Head of caudate nucleus (tissue), 42 donors: ENCODE measurements at places on chromosomes 6 and 20.

DNA sequence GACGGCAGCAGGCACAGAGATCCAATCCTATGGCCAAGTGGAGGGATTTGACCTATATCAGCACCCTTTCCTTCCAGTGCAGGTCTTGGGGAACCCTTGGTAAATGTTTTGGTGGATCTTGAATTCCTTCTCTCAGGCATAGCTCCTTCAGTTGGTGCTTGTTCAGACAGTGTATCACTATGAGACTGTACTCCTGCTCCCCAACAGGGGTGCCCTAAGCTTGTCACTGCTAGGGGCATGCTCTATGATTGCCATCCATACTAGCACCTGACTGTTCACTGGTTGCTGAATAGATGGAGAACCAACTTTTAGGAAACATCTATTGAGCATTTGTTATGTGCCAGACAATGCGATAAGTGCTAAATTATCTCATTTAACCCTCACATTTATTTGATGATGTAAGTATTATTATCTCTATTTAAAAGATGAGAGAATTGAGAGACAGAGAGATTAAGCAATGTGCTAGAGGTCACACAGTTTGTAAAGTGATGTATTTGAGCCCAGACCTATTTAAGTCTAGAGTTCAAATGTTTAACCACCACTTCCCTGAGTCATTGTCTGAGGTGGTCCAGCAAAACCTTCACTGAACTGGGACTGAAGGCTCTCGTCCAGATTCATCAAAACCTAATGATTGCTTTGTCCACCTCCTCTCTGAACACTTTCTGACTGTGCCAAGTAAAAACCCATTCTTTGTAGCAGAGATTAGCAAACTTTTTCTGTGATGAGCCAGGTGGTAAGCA is 34.3 kb downstream of the ADGRF1 start:
- no peak for DNase-seq

DNA sequence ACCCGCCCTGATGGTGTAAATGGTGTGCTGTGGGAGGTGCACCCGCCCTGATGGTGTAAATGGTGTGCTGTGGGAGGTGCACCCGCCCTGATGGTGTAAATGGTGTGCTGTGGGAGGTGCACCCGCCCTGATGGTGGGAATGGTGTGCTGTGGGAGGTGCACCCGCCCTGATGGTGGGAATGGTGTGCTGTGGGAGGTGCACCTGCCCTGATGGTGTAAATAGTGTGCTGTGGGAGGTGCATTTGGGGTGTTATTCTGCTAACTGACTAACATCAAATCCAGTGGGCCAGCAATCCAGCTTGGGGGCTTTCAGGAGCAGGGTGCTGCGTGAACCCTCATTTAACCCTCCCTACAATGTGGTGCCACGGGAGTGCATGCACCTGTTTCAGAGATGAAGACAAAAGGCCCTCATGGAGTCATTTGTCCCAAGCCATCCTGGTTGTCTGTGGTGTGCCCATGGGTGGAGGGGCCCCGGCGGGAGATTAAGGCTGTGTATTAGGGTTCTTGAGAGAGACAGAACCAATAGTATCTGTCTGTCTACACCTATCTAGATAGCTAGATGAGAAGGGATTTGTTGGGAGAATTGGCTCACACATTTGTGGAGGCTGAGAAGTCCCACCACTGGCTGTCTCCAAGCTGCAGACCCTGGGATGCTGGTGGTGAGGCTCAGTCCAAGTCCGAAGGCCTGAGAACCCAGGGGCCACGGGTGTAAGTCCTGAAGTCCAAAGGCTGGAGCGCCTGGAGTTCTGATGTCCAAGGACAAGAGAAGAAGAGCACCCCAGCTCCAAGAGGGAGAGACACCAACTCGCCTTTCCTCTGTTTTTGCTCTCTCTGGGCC is 39.2 kb downstream of the TMEM242 start:
- DNase-seq = no peak

GRCh38 chr6:80679992-80680391 is 573.5 kb downstream of the BCKDHB start:
- no peak for DNase-seq

DNA sequence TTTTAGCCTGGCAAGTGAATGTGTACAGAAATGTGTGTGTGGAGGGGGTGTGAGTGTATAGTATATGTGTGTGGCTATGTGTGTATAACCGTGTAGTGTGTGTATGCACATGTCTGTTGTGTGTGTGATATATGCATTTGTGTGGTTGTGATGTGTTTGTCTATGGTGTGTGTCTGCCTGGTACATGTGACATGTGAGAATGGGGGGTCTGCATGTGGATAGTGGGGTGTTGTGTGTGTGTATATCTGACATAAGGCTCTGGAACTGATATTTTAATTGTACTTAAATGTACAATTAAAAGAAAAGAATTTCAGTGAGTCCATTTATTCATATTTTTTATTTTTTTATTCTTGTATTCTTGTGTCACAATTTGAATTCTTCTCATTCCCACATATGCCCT is 57.2 kb upstream of the CNR1 start:
- no peak for DNase-seq

DNA sequence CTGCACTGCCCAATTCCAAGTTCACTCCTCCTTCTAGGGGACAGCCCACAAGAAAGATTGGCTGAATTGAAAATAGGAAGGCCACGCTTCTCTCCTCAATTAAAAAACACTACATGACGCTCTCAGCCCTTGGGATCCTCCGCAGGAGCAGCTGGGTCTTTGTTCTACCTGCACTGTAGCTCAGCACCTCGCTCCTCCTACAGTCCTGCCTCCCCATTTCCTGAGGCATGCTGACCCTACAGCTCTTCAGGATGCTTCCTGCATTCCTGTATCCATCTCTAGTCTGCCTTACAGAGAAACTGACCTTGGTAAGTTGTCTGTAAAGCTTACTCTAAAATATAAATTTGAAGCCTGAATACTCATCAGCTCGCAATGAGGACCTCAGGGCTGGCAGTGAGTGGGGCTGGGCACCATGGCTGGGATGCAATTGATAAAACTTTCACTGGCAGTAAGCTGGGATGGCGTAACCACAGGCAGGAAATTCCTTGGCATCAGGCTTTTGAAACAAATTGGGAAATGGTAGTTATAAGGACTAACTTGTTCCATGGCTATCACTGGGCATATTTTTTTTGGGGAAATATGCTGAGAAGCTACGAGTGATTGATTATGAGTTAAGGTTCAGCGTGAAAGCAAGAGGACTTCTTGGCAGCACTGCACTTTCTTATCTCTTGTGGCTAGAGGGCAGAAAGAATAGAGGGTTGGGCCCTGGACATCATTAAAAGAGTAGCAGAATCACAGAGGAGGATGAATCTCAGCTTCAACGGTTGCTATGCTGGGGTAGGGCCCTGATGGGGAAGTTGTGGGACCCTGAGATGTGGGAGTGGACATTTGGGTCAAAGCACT is 11.7 kb upstream of the SIRPB1 start:
- no peak for DNase-seq

DNA sequence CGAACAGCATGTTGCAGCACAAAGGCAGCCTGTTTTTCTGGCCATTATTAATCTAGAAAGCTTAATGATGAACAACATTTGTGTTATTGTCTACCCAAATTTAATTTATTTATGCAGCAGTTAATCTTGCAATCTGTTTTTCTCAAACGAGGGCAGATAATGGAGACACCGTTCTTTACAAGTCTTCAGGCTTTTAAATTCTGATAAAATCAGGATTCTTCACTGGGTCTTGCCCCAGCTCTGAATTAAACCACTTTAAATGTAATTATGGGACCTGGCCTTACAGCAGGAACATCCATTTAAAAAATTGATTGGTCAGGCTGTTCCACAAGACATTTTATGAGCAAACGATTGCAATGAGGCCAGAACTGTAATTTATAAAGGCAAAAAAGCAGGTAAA is 26.5 kb upstream of the INSM1 start:
- no peak for DNase-seq

DNA sequence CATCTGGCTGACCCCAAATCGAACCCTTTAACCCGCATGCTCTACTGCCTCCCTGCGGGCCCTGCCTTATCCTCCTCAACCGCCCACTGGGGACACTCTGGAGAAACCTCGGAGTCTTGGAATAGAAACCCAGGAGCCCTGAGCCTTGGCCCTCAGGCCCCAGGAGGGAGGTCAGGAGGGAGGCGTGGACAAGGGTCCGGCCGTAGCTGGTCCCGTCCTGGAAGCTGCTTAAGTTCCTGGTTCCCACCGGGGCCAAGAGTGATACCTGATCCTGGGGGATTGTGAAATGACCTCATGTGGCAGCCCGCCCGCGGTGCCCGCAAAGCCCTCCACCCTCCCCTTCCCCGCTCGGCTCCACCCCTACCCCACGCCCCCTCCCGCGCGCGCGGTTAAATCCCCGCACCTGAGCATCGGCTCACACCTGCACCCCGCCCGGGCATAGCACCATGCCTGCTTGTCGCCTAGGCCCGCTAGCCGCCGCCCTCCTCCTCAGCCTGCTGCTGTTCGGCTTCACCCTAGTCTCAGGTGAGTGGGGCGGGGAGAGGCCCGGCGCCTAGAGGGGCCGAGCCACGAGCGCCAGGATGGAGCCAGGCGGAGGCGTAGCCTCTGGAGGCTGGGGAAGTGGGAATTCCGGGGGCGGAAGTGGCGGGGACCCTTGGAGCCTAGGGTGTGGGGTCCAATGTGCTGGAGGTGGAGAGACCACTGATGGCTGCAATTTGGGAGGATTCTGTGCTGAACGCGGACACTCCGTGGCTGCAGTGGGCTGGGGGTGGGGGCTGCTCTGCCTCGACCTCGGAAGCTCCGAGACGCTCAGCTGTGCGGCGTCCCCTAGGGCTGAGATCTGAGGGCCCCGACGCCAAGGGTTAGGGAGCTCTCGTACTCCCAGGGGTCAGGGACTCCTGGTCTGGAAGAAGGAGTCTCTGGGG is at the start of gene WFDC2:
Gene WFDC2 (plus strand): TSS at position 418 of the 926 bp plus-strand sequence. CDS start 29 bp downstream, at position 447.
- DNase-seq = peak; percentile 52

DNA sequence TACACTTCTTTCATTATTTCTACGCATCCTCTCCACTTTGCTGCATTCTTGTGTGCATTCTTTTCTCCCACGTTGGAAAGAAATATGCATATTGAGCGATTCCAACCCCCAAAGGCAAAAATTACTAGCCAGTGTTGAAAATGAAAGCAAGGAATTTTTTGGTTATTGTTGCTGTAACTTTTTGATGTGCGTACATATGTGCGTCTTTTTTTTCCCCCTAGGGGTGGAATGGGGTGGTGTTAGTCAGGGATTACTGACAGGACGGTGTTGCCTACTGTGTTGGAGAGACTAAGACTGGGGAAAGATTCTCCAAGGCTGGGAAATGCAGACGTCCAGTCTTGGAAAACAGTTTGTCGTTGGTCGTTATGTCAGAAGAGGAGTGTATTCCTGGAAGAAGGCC is 44.2 kb upstream of the ESR1 start:
- DNase-seq = no peak

GRCh38 chr6:153092082-153093013 is 38.7 kb downstream of the RGS17 start:
- no peak for DNase-seq

DNA sequence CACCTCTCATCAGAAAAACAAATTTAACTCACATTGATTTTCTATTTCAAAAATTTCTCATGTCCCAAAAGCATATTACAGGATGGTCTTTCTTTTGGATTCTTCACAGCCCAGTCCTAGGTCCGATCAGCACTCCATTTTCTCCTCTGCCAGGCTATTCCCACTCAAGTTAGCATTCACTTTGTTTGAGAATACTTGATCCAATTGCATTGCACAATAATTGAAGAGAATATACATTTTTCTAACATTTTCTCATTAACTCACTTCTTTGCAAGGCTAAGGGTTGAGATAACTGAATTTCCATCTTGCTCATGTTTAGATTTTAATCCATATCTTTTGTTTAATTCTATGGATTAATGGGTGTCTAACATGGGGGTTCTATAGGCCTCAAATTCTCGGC is 716.1 kb downstream of the QKI start:
- no peak for DNase-seq

- DNase-seq = peak; percentile 69
Observed at GRCh38 chr6:108562503-108562993, 1.8 kb downstream of the FOXO3 start.

- no peak for DNase-seq
Observed at GRCh38 chr6:56381801-56382251, 134.4 kb upstream of the COL21A1 start.

DNA sequence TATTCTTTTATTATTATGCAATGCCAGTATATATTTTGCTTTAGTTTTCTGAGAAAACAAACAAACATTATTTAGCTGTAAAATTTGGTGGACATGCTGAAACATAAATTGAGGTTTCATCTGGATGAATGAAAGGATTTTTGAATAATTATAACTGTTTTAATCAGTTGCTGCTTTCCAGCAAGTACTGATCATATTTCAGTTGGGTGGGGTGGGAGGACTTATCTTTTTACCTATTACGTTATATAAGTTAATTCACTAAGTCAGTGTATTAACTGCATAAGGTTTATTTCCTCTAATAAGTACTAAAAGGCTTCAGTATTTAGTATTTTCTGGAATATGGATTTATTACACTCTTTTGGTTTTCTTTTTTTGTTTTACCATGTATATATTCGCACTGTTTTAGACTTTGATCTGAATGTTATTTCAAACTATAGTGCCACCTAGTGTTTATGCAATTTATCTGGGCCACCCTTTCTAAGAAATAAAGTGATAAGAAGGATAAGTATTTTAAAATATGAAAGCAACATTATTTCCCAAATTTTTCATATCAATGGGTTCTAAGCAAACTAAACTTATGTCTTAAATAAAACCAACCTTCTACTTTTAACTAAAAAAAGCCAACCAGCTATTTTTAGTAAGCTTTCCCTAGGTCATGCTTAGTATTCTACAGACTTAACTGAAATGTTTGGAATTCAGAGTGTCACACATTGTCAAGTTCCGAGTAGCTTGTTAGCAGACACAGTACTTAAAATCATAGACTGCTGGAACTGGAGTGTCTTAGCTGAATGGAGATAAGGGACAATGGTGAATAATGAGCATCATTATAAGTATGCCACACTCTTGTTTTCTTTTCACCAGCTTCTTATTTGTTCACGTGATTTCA is 105.4 kb upstream of the MCHR2 start:
- no peak for DNase-seq

- no peak for DNase-seq
Observed at GRCh38 chr20:53581444-53582250, 12.0 kb downstream of the ZNF217 start.

- DNase-seq = no peak
Observed at GRCh38 chr20:3074812-3075211, 3.4 kb downstream of the OXT start.

DNA sequence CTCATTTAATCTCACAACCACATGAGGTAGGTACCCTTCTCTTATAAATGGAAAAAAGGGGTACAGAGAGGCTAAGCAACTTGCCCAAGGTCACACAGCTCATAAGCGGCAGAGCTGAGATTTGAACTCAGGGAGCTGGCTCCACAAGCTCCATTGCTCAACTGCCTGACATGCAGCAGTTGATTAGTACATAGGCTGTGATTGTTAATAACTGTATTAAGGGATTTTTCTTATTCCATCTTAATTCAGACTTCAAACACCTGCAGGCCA is 6.6 kb downstream of the CCN5 start:
- no peak for DNase-seq

DNA sequence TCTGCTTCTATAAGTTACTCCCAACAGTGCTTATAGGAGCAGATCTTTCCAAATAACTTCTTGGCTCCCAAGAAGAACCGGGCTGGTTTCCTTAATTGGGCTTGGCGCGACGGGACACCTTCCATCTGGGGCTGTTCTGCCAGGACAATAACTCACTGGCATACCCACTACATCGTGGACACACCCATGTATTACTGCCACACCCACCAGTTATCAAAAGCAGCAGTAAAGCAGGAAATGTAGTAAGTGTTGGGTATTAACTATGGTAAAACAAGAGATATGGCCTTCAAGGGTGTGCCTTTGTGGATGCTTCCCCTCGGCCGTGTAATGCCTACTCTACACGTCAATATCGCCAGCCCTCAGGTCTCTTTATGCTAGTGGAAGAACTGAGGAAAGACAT is 24.7 kb downstream of the CNKSR3 start:
- DNase-seq = no peak
